NCI-H1436 treated with DMSO at 0.1 percent for 48 hours (cell line): ENCODE measurements at places on chromosomes 5 and 9.

GRCh38 chr5:73783828-73784227 is 157.8 kb downstream of the ARHGEF28 start:
- no peak for DNase-seq

GRCh38 chr5:169100735-169101075 is 200.2 kb downstream of the SLIT3 start:
- no peak for DNase-seq

DNA sequence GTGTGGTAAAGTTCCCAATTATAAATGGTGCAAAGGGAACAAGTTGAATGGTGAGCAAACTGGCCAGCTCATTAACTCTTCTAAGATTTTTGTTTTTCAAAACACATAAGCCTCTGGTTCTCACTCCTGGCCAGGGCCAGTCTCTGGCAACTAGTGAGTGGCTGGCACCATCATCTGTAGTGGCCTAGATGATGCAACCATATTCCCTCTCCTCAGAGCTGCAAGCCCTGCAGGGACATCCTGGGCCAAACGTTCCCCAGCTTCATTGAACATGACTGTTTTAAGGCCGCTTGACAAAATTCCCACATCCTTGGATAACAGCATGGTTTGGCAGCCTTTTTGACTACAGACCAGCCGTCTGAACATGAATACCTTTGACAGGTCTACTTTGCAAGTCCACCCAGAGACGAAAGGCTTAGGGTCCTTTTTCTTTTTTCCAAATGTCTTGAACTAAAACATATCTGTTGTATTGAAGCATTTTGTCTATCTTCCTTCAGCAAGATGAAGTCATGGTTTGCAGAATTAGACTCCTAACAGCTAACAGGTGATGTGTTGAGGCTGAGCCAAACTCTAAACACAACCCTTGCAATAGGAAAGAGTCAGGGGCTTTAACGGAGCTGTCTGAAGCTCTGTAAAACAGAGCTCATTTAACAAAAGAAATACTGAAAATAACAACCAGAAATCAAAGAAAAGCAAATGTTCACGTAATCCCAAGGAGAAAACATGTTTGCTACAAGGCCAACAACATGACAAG is 23.8 kb downstream of the MACROH2A1 start:
- no peak for DNase-seq

DNA sequence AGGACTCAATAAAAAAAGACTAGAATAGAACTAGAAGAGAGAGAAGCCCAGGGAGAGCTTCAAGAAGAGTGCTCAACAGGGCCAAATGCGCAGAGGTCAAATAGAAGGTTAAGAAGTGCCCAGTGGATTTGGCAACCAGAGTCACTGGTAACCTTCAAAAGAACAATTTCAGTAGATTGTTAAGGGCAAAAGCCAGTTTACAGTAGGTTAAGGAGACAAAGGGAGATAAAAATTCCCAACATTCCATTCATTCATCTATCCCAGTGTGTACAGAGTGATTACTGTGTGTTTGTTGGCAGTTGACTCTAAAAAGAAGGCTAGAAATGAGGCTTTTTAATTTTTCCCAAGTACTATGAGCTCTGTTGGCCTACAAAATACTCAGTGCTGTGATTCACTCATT is 69.4 kb downstream of the RIGI start:
- DNase-seq, result no peak

GRCh38 chr5:78841767-78842166 is 143.3 kb downstream of the ARSB start:
- DNase-seq, result no peak

- no peak for DNase-seq
Observed at GRCh38 chr5:62212648-62213047, 93.4 kb upstream of the KIF2A start.

DNA sequence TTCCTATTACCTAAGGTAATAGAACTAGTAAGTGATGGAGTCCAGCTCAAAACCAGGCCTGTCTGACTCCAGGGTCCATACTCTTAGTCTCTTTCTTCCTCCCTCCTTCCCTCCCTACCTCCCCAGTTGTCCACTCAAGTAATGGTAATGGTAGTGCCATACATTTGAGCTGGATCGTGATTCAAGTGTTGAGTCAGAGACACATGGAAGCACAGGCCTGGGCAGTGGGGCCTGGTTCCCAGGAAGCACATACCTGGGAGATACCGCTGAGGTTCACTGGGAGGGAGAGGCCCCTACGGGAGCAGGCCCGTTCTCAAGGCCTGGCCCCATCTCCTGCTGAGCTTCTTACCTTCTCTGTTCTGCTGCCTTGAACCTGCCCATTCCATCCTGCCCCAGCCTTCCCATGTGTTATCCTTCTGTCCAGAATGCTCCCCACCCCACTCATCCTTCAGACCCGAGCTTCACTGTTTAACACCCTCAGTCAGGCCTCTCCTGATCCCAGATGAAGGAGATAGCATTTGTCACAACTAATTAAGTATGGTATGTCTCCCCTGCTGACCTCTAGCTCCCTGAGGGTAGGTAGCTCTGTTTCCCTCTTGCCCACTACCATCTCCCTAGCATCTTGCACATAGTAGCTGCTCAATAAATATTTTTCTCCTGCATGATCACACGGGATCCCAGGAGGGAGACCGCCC is 13.8 kb downstream of the URM1 start:
- no peak for DNase-seq

GRCh38 chr9:133332381-133332730 is 3.6 kb downstream of the SURF6 start:
- no peak for DNase-seq

- no peak for DNase-seq
Observed at GRCh38 chr5:149729150-149729549, 960 bp upstream of the PPARGC1B start.

- DNase-seq, result no peak
Observed at GRCh38 chr5:148956477-148957385, 106.1 kb downstream of the SH3TC2 start.

DNA sequence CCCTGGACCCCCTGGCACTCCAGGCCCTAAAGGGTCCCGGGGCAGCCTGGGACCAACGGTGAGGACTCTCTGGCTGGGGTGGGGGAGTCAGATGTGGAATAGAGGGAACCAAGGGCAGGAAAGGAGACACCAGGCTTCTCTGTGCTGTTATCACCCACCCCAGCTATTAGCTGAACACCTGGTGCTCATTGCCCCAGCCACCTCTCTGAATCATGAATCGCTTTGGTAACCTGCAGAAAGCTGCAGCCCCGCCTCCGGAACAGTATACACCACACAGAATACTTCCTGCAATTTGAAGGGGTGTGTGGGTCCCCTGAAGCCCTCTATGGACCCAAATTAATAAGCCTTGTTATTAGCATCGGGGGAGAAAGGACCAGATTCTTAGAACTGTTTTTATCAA is 40.4 kb upstream of the ORM1 start:
- no peak for DNase-seq

DNA sequence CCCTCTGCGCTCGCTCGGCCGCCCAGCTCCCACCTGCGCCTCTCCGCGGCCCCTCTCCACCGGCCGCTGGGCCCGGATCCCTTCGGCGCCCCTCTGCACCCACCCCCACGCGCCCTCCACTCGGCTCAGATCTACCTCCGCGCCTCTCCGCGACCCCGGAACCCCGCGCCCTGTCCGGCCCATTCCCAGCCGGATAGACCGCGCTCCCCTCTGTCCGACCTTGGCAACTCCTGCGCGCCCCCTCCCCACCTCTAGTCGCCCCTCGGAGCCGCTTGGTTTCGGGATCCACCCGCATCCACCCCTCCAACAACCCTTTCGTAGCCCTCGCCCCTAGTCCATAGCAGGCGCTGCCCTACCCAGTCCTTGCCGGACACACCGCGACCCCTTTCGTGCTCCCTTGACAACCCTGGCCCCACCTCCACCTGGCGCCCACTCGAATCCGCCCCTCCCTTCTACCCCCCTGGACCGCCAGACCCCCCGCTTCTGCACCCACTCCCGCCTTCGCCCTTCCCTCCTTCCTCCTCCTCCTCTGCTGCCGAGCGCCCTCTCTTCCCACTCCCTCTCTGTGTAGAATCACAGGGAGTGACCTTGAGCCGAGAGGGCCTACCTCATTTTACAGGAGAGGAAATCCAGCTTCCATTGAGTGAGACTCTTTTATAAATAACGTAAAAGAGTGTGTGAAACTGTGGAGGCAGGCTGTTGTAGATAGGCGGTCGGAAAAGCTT is 525 bp upstream of the AK3 start:
- DNase-seq, result no peak

DNA sequence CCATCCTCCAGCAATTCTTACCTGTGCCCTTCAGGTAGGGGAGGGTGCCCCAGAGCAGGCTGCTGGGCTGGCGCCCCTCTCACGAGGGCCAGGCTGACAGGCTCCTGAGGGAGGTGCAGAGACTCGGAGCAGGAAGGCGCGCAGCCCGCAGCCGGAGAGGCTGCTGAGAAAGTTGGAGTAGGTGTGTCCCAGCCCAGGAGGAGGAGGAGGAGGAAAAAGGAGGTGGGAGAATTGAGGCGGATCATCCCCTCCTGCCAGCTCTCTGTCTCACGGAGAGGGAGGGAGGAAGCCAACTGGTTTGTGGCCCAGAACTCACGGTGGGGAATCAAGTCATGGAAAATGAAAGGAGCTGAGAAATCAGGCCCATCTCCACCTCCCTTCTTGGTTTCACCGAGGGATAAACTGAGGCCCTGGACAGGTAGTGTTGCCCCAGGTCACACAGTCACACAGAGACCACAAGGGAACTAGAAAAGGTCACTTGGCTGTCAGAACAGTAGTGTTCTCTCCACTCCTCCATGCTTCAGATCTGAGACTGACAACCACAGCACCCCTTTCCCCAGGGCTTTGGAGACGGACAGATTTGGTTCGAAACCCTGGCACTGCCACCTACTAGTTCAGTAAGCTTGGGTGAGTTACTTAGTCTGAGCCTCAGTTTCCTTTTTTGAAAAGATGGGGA is at the start of gene FAT2:
Gene FAT2 (minus strand): TSS at position 188 of the 676 bp plus-strand sequence. CDS start 22,400 bp downstream, outside the sequence.
- DNase-seq, result no peak

DNA sequence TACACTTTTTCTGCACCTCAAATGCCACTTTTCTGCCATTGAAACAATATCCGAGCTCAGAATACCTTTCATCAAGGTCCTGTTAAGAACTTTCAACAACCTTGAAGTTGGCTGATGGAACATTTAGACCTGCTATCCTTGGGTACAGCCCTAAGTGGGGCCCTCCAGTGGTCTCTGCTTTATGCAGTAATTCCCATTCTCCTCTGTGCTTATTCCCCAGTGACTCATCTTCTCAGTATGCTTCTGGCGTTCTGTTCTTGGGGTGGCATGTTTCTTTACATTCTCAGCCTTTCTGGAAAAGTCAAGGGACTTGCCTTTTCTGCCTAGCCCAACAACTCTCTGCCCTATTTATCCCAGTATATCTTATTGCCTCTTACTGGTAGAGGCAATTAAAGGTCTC is 7.1 kb downstream of the ANP32B start:
- no peak for DNase-seq
